Kidney epithelial cell (primary cell): ENCODE measurements at places on chromosomes 12 and 14. TPM values are rescaled to one million over a fixed set of nuclear protein-coding genes. Genes with fewer than 3 reads are reported as not detected.

DNA sequence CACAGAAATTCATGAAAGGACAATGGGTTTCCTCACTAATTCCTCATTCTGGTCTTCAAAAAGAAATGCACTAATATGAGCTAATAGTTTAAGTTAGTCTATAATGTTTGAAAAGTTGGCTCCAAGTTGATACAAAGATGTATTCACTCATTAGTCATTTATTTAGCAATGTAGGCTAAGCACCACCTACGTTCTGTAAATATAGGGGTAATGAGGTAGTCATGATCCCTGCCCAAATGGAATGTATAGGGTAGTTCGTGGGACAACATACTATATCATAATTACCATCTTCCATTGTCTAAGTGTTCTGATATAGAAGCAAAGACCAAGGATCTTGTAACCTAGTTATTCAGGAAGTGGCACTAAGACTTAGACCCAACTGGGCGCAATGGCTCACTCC lies 86.5 kb downstream of the DIO2 start:
- DNase-seq = no peak

Gene ACSS3
- total RNA-seq = 5.5 and 9.2 TPM in 2 replicates

DNA sequence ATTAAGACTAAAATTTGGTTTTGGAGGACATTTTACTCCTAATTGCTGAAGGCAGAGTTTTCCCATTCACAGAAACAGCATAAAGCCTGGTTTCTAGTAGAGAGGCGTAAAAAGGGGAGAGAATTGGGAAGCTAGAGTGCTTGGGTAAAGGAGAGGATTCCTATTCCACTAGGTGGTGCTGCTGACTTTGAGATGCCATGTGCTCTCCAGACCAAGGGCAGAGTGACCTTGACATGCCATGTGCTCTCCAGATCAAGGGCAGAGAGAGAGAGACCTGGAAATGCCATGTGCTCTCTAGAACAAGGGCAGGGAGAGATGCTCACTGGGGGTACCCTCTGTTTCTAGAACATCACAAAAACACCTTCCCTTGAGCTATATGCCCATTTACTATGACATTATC lies 176.2 kb upstream of the PDZRN4 start:
- no peak for DNase-seq

Gene CACNA1C
- 0.55 and 1.3 TPM in 2 replicates for total RNA-seq
